NCI-H2081 treated with DMSO at 0.1 percent for 48 hours (cell line): ENCODE measurements at places on chromosomes 3 and 15.
A peak's percentile ranks its signal among the peaks of the same experiment; 100 is the strongest.

DNA sequence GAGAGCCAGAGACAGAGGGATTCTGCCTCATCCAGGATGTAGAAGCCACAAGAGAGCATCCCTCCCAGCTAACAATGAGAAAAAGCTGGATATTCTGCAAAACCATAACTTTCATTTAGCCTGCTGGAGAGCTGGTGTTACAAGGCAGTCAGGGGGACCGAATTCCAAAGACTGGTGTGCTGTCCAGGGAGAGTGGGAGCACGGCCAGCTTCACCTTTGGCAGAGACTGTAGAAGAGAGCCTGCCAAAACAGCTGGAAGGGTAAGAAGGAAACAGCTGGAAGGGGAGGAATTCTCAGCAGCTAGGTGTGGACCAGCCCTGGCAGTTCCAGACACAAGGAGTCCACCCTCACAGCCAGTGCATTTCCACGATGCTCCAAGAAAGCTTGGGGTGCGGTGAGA, 109.9 kb upstream of the LINGO1 start:
- DNase-seq, result no peak

DNA sequence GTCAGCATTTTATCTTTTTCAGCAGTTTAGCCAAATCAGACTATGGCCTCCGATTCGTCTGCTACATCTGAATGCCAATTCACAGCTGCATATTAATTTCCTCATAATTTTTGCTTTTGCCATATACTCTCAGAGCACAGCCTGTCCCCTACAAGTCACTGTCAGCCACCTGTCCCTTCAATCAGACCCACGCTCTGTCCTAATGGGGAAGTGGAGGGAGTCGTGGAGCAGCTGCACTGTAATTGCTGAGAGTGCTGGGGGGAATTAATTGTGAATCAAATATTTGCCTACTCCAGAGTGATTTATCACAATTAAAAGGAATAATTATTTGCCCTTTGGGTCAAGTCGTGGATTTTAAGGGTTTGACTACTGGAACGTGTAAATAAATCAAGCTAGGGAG, 75.5 kb downstream of the EBLN2 start:
- no peak for DNase-seq

GRCh38 chr15:76006136-76006778, 6.0 kb downstream of the NRG4 start:
- DNase-seq, result no peak

- DNase-seq, result no peak
Observed at GRCh38 chr15:39820050-39820602, 37.5 kb upstream of the FSIP1 start.

DNA sequence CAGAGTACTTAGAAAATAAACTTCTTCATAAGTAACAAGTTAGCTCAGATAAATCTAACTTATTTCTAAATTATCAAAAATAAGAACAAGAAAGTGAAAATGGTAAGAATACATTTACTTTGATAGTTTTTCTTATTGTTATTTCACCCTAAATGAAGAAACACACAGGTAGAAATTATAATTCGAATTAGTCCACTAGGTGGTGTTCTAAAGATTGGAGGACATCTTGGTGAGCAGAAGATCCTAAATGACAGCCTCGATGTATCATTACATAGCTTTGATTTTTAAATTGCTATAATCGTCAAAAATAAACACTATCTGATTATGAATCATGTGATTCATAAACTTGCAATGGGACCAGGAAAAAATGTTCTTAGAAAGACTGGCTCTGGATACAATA, 280.8 kb upstream of the UBE2E2 start:
- no peak for DNase-seq

GRCh38 chr3:162865466-162865865, 1368.9 kb downstream of the OTOL1 start:
- DNase-seq, result no peak

- no peak for DNase-seq
Observed at GRCh38 chr15:36612063-36612788, 32.8 kb downstream of the CDIN1 start.

DNA sequence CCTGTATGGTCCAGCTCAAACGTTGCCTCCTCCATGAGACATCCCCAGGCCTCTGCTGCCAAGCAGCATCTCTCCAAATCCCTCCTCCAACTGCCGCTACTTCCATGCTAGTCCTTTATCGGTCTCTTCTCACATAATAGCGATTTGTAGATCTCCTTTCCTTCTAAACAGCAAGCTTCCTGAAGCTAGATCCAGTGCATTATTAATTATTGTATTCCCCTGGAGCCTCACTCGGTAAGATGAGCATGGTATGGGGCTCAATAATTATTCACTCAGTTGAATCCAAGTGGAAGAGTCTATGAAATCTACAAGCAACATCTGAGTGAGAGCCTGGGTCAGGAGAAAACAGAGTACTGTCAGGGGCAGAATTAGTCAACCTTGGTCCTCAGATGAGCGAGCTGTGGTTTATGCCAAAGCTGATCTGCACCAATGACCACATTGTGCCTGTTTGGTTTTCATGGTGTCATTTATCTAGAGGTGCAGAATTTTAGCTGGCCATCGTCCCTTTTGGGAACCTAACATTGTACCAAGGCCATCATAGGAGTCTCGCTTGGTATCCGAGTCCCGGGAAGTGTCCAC, 93.8 kb upstream of the UBE2E1 start:
- DNase-seq, result no peak

- DNase-seq, result no peak
Observed at GRCh38 chr3:172288651-172289050, 159.6 kb downstream of the GHSR start.

- DNase-seq, result no peak
Observed at GRCh38 chr3:153442386-153442785, 280.4 kb downstream of the RAP2B start.

DNA sequence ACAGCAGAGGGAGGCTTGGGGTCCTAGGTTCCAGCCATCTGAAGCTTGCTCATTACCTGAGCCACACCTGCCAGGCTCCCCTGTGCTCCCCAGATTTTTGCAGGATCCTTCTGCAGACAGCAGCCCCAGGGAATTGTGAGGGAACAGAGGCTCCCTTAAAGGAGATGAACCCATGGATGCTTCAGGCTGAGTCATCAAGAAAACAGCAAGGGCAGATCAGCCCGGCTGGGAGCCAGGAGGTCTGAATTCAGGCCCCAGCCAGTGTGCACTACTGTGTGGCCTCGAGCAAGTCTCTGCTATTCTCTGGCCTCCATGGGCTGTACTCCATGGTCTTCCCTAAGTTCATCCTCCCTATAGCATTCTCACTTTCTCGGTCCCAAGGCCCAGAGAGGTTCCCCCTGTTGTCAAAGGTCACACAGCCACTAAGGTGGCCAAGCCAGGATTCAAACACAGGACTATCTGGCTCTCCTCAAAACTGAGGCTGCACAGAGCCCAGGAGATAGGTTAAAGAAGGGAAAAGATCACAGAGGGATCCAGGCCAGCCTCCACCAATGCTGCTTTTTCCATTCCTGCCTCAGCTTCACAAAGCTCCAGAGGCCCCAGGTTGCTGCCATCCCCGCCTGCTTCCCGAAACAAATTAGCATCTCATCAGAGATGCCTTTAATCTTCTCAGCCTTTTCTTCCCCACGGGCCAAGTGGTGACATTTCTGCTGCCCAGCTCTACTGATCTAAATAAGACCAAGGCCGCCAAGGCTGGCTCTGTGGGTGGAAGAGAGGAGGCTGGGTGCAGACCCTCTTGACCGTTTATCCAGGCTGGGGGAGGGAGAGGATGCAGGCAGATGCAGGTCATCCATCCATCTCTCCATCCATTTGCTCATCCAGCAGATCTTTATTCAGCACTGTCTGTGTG, 21.2 kb upstream of the GRIP2 start:
- DNase-seq, result no peak

GRCh38 chr3:25418596-25418995, 9.5 kb upstream of the RARB start:
- no peak for DNase-seq

GRCh38 chr3:190455828-190456227, 6.1 kb upstream of the TMEM207 start:
- DNase-seq, result no peak

DNA sequence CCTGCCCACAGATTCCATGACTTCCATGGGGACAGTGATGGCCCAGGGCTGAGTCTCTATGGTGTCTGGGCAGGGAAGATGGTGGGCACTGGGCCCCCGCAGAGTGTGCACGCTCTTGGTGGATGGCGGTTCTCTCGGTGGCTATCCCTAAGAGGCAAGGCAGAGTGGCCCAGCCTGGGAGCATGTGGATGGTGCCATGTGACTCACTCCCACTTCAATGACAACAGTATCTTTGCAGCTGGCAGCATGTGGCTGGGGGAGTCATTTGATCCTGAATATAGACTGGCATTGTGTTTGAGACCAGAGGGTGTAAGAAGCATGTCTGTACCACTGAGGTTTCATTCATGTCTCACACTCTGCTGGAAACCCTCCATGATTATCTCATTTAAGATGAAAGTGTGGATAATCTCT, 101.2 kb downstream of the CORO2B start:
- DNase-seq, result no peak

GRCh38 chr3:176737480-176738110, 459.7 kb downstream of the TBL1XR1 start:
- DNase-seq, result peak; percentile 29

- DNase-seq, result no peak
Observed at GRCh38 chr3:189812806-189813465, 181.7 kb downstream of the TP63 start.

DNA sequence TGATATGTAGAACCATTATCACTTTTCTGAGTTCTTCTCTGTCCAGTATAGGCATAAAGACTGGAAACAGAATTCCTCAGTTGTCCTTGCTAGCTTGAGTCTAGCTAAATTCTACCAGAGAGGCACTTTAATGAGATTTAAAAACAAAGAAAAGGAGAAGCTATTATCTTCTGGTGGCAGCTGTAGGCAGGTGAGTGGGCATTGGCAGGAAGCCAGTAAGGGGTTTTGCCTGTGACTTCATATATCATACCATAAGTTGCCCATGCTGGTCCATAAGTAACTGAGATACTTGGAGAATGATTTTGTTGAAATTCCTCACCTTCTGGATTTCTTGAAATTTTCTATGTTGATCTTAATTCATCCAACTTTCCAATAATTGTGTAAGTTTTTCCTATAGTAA, 402.3 kb upstream of the TGFBR2 start:
- DNase-seq, result no peak

DNA sequence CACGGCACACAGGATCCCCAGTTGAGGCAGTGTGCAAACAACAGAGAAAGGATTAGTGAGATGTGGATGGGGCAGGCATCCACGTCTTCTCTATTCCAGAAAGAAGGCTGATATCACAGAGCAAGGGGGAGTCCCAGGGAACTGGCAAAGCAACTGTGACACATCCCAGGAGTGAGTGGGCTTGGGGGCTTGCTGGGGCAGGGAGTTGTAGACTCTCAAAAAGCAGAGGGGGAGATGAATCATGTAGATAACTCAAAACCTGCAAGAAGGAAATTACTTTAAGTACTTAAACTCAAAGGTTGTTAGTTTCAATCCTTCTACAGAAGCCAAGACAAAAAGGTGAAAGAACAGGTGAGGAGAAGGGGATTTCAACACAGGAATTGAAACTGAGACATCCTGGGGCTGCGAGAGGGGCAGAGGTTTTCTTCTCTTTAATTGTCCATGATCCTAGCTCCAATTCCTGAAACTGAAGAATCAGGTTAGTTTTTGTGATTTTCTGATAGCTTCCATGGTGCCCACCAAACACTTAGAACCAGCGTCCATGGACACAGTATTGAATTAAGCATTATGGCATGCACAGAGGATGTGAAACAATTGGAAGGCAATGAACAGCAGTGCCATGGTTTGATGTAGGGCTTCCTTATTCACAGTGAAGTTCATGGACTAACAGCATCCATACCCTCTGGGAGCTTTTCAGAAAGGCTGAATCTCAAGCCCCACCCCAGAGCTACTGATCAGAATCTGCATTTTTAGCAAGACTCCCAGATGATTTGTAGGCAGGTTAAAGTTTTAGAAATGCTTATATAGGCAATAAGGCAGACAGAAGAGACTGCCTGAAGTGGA, 52.0 kb downstream of the CCR3 start:
- DNase-seq, result no peak

DNA sequence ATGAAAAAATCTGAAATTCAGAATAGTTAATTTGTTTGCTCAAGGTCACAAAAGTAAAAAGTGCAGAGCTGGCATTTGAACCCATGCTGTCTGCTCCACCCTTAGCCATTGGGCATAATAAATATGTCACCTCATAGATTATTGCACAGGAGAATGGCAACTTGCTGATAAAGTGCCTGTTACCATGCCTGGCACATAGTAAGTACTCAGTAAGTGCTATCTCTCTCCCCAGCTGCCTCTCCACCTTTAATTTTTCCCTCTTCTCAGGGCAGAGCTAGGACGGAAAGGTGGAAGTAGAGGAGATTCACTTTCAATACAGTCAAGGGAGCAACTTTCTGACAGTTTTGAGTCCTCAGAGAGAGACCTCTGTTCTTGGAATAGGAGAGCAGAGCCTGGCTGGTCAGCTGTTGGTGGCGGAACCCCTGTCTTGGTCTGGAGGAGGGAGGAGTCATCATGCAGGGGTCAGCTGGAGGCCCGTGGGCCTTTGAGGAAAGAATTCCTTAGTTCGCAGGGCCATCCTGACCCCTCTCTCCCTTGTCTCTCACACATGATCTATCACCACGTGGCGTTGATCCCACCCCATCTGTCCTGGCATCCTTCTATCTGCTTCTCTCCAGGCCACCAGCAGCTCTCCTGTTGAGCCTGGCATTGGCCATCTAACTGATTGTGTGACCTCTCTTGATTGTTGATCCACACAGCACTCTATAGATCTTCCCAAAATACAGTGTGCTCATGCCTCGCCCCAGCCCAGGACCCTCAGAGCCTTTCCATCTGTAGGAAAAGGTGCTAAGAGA, 149.3 kb downstream of the RPLP1 start:
- no peak for DNase-seq

- DNase-seq, result no peak
Observed at GRCh38 chr3:29871087-29871486, 590.2 kb downstream of the RBMS3 start.

- DNase-seq, result no peak
Observed at GRCh38 chr15:83398626-83399025, 48.5 kb upstream of the SH3GL3 start.

- no peak for DNase-seq
Observed at GRCh38 chr15:96406291-96406690, 75.8 kb downstream of the NR2F2 start.

DNA sequence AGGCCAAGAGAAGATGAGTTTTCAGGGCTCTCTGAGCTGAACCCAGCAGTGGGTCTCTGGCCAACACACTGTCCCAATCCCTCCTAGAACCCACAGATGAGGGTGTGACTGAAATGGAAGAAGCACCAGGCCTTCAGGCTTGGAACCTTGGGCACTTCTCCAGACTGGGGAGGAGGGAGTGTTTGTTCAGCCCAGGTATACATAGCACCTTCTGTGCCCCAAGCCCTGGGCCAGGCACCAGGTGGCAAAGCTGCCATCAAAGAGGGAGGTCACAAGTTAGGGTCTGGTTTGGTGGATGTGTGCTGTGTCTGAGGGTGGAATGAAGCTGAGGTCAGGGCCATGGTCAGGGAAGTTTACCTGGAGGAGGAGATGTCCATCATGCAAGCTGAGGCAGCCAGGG, 15.8 kb upstream of the RHO start:
- no peak for DNase-seq

GRCh38 chr3:55868347-55868746, 381.2 kb upstream of the WNT5A start:
- no peak for DNase-seq

- DNase-seq, result no peak
Observed at GRCh38 chr15:85582131-85583079, 202.0 kb downstream of the AKAP13 start.
